ENCODE measurements at places on chromosomes 16 and 17.

- DNase-seq: no peak
These were observed 45.1 kb upstream of the NOS2 start for GRCh38 chr17:27845264-27846041.

GRCh38 chr16:70381604-70382342 lies 35.1 kb downstream of the DDX19A start:
- no peak for DNase-seq

GRCh38 chr17:45260204-45260783 lies 1.6 kb downstream of the SPATA32 start:
- DNase-seq: no peak

- DNase-seq: no peak
These were observed 22.5 kb downstream of the SLC13A5 start for GRCh38 chr17:6690641-6691040.

DNA sequence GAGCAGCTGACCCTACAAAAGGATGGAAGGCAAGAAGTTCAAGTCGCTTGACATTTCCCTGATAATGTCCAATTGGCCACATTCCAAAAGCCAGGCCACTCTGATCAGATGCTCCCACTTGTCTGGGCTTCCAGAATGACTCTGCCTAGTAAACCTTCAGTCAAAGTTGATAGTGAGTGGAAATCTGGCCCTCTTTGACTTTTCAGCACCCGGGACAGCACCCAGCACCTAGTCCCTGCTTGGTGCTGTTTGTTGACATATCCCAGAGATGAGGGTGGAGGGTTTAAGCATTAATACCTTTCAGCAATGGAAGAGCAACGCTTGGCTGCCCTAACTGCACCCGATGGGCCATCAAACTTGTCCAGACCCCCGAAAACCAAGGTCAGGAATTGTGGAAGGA lies 131.3 kb downstream of the AIPL1 start:
- no peak for DNase-seq

DNA sequence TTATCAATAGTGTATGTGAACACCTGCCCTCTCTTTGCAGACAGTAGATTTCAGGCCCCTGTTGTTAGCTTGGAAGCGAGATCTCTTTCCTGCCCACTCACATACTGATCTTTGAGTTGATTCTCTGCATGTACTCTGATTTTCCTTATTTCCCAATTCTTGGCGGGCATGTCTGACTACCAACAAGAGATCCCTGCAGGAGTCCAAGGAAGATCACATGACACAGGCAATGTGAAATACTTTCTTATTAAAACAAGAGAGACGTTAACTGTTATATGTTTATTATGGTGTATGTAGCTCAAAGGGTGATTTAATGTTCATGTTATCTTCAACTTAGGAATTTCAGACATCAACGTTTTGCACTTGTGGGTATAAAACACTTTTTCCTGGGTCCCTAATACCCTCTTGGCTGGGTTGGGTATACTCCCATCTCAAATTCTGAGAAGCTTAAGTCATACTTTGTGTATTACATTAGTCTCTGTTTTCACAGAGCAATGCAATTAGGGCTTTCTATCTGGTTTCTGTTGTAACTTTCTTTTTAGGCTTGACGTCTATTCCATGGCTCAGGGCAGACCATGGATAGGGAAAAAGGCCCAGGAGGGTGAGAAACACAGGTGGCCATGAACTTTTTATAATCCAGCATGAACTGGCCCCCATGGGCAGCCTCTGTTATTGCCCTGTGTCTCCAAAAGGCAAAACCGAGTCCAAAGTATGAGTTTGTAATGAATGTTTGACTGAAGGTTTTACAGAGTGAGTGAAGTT lies 32.2 kb downstream of the HSD17B2 start:
- DNase-seq: no peak

- DNase-seq: peak; percentile 19
These were observed 3.1 kb downstream of the TPPP3 start for GRCh38 chr16:67389911-67390815.

DNA sequence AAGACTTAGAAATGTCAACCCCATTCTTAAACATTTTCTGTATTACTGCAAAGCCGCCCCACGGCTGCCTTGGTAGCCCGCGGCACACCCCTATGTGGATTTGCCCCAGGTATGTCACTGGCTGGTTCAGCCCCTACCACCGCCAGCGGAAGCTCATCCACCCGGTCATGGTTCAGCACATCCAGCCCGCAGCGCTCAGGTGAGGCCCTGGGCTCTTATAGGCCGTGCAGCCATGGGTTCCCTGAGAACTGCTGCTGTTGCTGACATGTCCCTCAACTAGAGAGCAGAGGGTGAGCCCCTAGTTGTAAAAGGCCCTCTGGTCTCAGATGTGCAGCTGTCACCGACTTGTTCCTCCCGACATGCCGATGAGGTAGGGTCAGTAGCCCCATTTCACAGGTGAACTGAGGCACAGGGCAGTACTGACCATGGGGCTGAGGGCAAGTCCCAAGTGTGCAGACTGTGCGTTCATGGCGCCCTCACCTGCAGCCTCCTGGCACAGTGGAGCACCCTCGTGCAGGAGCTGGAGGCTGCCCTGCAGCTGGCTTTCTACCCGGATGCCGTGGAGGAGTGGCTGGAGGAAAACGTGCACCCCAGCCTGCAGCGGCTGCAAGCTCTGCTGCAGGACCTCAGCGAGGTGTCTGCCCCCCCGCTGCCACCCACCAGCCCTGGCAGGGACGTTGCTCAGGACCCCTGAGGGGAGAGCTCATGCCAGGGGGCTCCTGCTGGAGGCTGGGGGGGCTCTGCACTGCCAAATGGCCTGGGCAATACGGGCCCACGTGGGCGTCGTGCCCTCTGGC lies 8.7 kb downstream of the CYBC1 start:
- DNase-seq: no peak

DNA sequence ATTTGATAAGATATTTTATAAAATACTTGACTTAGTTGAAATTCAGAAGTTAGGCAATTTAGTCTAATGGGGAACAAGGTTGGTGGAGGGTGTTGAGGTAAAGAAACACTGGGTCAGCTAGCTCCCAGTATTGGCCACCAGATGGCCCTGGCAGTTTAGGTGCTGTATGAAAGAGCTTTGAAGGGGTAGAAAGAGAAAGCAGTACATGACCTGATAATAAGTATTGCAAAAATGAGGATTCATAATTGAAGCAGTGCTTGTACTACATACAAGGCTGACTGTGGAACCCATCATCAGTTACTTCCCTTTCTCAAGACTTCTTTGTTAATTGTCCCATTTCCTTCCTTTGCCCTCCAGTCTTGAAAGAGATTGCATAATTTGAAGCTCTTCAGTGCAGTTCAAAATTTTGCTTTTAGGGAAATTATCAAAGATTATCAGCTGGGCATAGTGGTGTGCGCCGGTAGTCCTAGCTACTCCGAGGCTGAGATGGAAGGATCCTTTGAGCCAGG lies 29.4 kb downstream of the TANC2 start:
- DNase-seq: peak; percentile 23

- DNase-seq: no peak
These were observed 597.0 kb upstream of the RBFOX1 start for GRCh38 chr16:6735631-6736030.

DNA sequence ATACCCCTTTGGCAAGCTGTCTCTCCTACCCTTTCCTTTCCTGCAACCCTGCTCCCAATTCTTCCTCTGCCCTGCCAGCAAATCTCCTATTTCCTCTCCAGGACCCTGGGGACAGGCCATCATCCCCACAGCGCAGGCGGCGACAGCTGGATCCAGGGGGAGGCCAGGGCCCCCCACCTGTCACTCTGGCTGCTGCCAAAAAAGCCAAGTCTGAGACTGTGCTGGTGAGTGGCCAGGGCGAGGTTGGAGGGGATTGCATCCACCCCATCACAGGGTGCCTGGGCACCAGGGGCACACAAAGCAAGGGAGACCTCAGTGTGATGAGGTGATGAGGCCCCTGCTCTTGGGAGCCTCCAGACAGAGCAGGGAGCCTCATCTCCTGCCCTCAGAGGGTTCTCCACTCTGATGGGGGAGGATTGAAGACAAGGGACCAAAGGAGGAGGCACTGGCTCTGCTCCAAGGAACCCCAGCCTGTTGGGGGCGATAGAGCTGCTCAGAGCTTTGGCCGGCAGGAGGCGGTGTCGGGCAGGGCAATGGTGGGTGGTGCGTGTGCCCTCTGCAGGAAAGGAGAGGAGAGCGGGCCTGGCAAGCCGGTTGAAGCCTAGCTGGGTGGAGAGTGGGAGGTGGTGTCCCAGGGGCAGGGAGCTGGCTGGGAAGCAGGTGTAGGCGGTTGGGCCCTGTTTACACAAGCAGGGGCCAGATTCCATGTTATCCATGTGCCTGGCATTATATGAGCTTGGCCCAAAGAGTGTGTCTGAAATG lies 15.6 kb upstream of the PDK2 start:
- no peak for DNase-seq
